Activated CD8-positive, alpha-beta T cell treated with anti-CD3 and anti-CD28 coated beads for 36 hours (primary cell): ENCODE measurements at places on chromosomes 4 and X. TPM values are rescaled to one million over a fixed set of nuclear protein-coding genes. Genes with fewer than 3 reads are reported as not detected.

GRCh38 chrX:16386126-16386525 is 218.8 kb downstream of the MAGEB17 start:
- no peak overlapping the region for H3K4me3 ChIP-seq
- no peaks in the 10 kb centered on the region for H3K36me3 ChIP-seq
- no peaks in the 10 kb centered on the region for H3K27me3 ChIP-seq
- no peak overlapping the region for H3K27ac ChIP-seq
- H3K4me1 ChIP-seq: no peaks in the 10 kb centered on the region
- no peak for DNase-seq

GRCh38 chr4:115233600-115233999 is 120.2 kb upstream of the NDST4 start:
- no peaks in the 10 kb centered on the region for H3K27me3 ChIP-seq
- H3K27ac ChIP-seq: no peak overlapping the region
- no peaks in the 10 kb centered on the region for H3K36me3 ChIP-seq

GRCh38 chrX:153297376-153297775 is 24.2 kb downstream of the PNMA6F start:
- peaks cover 6% of the 10 kb centered on the region for H3K27me3 ChIP-seq
- no peak overlapping the region for H3K27ac ChIP-seq
- peaks cover 11% of the 10 kb centered on the region for H3K4me1 ChIP-seq
- no peak overlapping the region for H3K4me3 ChIP-seq
- no peak for DNase-seq

The USP17L5 gene
- total RNA-seq: not detected

DNA sequence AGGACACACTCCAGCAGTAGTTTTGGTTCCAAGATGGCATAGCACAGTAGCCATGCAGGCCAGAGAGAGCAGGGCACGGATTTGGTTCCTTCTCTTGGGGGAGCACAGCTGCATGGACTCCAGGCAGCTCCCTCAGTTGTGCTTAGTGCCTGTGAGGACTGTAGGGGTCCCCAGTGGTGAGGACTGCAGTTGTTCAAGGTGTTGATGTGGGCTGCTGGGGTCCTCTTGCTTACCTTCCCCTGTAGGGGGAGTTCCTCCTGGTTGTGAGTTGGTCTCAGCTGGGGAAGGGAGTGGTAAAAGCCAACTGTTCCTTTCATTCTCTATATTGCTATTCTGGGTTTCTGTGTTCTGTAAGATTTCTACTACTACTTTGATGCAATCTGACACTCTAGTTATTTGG is 606.5 kb downstream of the MAGEB5 start:
- H3K27me3 ChIP-seq: no peaks in the 10 kb centered on the region
- DNase-seq: no peak
- no peaks in the 10 kb centered on the region for H3K4me1 ChIP-seq
- H3K36me3 ChIP-seq: no peaks in the 10 kb centered on the region
- no peak overlapping the region for H3K4me3 ChIP-seq

The CFI gene
- not detected for total RNA-seq

DNA sequence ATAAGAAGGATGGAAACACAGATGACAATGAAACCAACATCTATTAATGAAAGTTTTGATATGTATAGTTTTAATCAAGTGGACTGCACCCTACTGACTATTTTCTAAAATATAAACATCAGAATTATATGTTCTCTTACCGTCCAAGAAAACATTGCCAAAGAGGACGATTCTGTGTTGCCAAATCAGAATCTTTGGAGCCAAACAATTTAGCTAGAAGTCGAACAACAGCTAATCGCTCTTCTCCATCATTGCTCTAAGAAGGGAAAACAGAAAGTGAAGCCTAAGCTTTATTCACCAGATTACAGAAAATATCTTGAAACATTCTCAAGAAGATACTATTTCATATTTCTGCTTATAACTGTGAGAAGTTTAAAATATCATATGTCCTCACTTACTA is 64.2 kb downstream of the PDS5A start:
- no peaks in the 10 kb centered on the region for H3K4me1 ChIP-seq
- H3K27ac ChIP-seq: no peak overlapping the region
- H3K36me3 ChIP-seq: peaks cover 18% of the 10 kb centered on the region
- no peak overlapping the region for H3K4me3 ChIP-seq
- no peaks in the 10 kb centered on the region for H3K27me3 ChIP-seq

GRCh38 chr4:41410049-41410448 is 127.9 kb upstream of the LIMCH1 start:
- H3K4me1 ChIP-seq: no peaks in the 10 kb centered on the region
- no peak for DNase-seq
- no peak overlapping the region for H3K27ac ChIP-seq
- no peak overlapping the region for H3K4me3 ChIP-seq

DNA sequence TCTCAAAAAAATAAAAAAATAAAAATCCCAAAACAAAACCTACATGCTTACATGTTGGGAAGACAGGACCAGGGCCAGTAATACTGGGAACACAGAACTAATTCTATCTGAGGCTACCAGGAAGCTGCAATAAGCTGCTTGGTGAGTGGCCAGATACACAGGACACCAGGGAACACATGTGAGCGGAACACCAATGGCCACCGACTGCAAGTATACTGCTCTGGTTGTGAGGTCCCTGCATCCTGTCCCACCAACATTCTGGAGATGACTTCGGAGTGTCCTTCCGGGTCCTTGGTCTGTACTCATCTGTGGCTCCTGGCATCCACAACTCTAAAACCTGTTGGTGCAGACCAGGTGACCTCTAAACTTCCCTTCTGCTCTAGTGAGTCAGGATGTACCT is 2.7 kb downstream of the TNIP2 start:
- H3K36me3 ChIP-seq: peaks cover 2% of the 10 kb centered on the region
- H3K27ac ChIP-seq: no peak overlapping the region
- no peak for DNase-seq
- no peaks in the 10 kb centered on the region for H3K27me3 ChIP-seq
- H3K4me1 ChIP-seq: peaks cover 39% of the 10 kb centered on the region

- no peaks in the 10 kb centered on the region for H3K36me3 ChIP-seq
- H3K27me3 ChIP-seq: no peaks in the 10 kb centered on the region
- H3K4me3 ChIP-seq: peak overlapping the region; percentile 37
- peaks cover 42% of the 10 kb centered on the region for H3K4me1 ChIP-seq
- H3K27ac ChIP-seq: peak overlapping the region; percentile 51
- no peak for DNase-seq
Measured at GRCh38 chr4:98639523-98639922, 18.9 kb downstream of the TSPAN5 start.

The MXRA5 gene
- total RNA-seq: not detected

The DMP1 gene
- not detected for total RNA-seq

- H3K27ac ChIP-seq: no peak overlapping the region
- no peak overlapping the region for H3K4me3 ChIP-seq
- no peaks in the 10 kb centered on the region for H3K36me3 ChIP-seq
- H3K27me3 ChIP-seq: no peaks in the 10 kb centered on the region
- DNase-seq: peak; percentile 46
Measured at GRCh38 chrX:140712413-140713173, 3.0 kb downstream of the LINC00632 start.

DNA sequence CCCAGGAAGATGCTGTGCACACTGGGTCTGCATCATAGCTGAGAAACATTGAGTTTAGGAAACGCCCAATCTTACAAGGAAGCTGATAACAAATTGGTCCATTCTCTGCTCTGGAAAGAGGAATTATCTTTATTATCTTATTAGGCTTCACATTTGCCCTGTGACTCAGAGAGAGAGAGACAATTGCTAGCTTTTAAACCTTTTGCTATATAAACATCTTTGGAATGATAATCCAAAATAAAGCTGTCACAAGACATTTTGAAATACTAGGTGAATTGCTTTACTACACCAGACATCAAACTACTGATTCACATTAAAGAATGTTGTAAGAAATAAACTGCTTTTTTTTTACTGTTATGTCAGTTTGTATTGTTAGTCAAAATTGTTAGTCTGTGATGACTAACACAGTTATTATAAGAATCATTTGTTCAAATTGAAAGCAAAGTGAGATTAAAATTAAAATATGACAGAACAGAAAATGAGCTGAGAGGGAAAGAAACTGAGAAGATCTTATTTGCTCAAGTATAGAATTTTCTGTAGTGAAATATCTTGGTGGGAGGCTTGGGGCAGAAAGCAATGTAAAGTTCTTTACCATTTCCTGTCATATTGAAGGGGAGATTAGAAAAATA is 765.4 kb upstream of the PCDH10 start:
- no peak overlapping the region for H3K27ac ChIP-seq
- no peaks in the 10 kb centered on the region for H3K4me1 ChIP-seq
- H3K4me3 ChIP-seq: no peak overlapping the region
- H3K27me3 ChIP-seq: no peaks in the 10 kb centered on the region

The FAM149A gene
- 0.52 TPM for total RNA-seq

GRCh38 chr4:147236806-147237205 is 244.1 kb upstream of the EDNRA start:
- H3K4me3 ChIP-seq: no peak overlapping the region
- H3K27ac ChIP-seq: no peak overlapping the region
- no peaks in the 10 kb centered on the region for H3K36me3 ChIP-seq
- no peaks in the 10 kb centered on the region for H3K4me1 ChIP-seq
- no peak for DNase-seq

- no peaks in the 10 kb centered on the region for H3K4me1 ChIP-seq
- no peak for DNase-seq
- H3K27me3 ChIP-seq: no peaks in the 10 kb centered on the region
- H3K36me3 ChIP-seq: no peaks in the 10 kb centered on the region
- no peak overlapping the region for H3K4me3 ChIP-seq
- no peak overlapping the region for H3K27ac ChIP-seq
Measured at GRCh38 chr4:179268791-179269190, 1826.6 kb upstream of the AGA start.

GRCh38 chrX:331151-331824 is 12.7 kb upstream of the GTPBP6 start:
- peaks cover 3% of the 10 kb centered on the region for H3K36me3 ChIP-seq
- H3K4me1 ChIP-seq: peaks cover 3% of the 10 kb centered on the region
- H3K4me3 ChIP-seq: peak overlapping the region; percentile 5
- DNase-seq: peak; percentile 42

DNA sequence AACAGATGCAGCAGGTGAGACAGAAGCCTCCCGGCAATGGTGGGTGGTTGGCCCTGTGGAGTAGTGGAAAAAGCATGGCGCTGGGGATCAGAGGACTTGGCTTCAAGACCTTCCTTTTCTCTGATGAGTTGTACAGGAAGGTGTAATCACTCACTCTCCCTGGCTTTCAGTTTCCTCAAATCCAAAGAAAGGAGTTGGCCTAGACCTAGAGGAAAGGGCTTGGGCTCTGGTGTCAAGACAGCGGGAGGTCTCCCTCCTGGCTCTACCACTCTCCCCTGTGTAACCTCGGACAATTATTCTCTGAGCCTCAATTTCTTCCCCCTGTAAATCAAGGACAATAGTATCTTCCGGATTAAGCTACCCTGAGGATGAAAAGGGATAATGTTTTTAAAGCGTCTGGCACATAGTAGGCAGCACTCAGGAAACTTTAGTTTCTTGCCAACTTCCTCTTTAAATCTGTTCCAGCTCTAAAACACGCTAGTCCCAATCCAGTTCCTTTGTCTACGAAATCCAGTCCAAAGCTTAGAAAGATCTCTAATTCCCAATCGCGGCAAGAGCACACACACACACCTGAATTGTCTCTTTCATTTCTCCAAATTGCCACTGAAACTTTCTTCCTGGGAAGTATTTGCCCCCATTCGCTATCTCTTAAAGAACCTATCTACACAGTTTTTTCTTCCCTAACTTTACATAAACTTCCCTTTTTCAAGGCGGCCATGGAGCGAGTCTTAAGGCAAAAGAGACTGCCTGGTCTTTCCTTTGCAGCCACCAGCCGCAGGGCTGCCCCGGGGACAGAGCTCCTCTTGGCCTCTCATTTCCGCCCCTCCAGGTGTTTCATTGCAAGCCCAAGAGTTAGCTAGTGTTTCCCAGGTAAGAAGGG is 29.9 kb upstream of the GPC4 start:
- no peak overlapping the region for H3K4me3 ChIP-seq
- no peak overlapping the region for H3K27ac ChIP-seq
- peaks cover 3% of the 10 kb centered on the region for H3K4me1 ChIP-seq
- H3K27me3 ChIP-seq: peaks cover 3% of the 10 kb centered on the region

DNA sequence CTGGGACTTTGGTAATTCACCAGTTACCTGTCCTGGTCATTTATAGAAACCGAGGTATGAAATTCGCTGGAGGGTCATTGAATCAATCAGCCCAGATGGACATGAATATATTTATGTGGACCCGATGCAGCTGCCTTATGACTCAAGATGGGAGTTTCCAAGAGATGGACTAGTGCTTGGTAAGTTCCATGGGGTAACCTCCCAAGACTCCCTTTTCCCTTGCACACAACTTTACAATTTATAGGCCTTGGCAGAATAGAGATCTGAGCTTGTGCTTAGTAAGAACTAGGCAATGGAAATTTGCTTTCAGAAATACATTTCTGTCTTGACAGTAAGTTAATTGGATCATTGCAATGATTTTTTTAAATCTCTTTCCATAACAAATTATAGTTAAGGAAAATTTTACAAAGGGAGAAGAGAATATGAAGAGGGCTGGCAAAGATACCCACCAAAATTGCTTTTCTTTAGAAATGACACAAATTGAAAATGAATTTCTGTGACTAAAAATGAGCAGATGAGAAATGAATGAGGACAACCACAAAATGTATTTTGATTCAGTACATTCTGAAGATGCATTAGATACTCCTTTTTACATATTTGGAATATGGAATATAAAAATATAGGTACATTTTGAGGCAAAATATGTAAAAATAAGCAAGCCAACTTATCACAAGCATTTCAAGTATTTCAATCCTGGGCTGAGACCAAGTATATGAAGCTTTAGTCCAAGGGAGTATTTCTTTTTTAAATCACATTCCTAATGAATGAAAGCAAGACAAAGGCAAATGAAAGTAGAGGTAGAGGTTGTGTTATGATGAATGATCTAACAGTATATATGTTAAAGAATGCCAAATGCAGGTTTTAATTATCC is 45.9 kb downstream of the PDGFRA start:
- no peak overlapping the region for H3K27ac ChIP-seq
- no peaks in the 10 kb centered on the region for H3K36me3 ChIP-seq
- peaks cover 19% of the 10 kb centered on the region for H3K27me3 ChIP-seq
- no peak overlapping the region for H3K4me3 ChIP-seq
- no peaks in the 10 kb centered on the region for H3K4me1 ChIP-seq
- no peak for DNase-seq

DNA sequence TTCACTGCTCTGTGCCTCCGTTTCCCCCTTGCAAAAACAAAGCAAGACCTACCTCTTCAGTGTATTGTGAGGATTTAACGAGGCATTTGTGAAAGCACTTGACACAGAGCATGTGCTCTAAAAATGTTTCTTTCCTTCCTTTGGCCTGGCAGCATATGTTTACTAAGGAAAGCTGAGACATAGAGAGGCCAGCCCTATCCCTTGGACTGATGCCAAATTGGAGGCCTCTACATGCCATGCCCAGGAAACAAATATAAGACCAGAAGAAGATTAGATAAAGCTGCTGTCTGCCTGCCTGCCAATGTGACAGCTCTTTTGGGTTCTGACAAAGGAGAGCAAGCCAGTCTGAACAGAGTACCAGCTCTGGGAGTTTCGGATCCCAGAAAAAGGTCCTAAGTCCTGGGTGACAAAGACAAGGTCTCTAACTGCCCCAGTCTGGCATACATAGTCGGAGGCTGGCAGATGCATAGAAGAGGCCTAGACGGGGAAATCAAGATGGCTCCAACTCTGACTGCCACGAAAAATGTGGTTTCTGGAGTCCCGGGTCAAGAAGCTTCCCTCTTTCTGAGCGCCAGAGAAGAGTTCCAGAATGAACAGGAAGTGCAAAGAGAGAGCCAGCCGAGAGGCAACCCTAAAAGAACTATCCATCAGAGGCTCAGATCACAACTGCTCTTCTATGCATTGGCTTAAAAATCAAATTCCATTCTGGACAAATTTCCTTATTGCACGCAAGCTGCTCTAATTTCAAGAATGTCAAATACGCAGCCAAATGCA is 25.8 kb downstream of the OTUD6A start:
- H3K4me1 ChIP-seq: no peaks in the 10 kb centered on the region
- no peaks in the 10 kb centered on the region for H3K27me3 ChIP-seq
- no peak overlapping the region for H3K4me3 ChIP-seq
- H3K36me3 ChIP-seq: no peaks in the 10 kb centered on the region
- no peak overlapping the region for H3K27ac ChIP-seq
